Stimulated activated CD8-positive, alpha-beta memory T cell treated with anti-CD3 and anti-CD28 coated beads, Interleukin-15, amount 100 ng/mL, for 48 hours (primary cell): ENCODE measurements at places on chromosomes 1 and 21.

GRCh38 chr1:53314096-53314495, 13.8 kb downstream of the LRP8 start:
- DNase-seq: no peak

DNA sequence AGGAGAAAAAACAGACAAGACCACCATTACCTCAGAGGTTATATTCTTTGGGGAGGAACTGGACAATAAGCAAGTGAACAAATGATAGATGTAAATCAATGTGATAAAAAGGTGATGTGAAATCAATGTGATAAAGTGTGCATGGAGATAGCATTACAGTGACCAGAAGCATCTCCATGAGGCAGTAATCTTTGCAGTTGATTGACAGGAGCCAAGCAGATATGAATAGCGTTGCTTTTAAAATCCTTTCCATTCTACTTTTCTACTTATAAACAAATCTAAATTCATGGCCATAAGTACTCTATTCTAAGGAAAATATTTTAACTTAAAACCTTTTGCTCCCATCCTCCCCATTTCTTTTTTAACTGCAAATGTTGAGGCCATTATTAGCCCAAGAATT, 2.8 kb upstream of the H3-3A start:
- no peak for DNase-seq

- no peak for DNase-seq
Measured at GRCh38 chr1:56933161-56933560, 32.7 kb downstream of the C8B start.

GRCh38 chr1:159307346-159308020, 5.3 kb downstream of the FCER1A start:
- no peak for DNase-seq

GRCh38 chr1:4825800-4826450, 171.5 kb downstream of the AJAP1 start:
- no peak for DNase-seq

- no peak for DNase-seq
Measured at GRCh38 chr1:8368956-8369639, 51.2 kb downstream of the SLC45A1 start.

GRCh38 chr1:33387625-33388024, 43.3 kb downstream of the PHC2 start:
- no peak for DNase-seq

DNA sequence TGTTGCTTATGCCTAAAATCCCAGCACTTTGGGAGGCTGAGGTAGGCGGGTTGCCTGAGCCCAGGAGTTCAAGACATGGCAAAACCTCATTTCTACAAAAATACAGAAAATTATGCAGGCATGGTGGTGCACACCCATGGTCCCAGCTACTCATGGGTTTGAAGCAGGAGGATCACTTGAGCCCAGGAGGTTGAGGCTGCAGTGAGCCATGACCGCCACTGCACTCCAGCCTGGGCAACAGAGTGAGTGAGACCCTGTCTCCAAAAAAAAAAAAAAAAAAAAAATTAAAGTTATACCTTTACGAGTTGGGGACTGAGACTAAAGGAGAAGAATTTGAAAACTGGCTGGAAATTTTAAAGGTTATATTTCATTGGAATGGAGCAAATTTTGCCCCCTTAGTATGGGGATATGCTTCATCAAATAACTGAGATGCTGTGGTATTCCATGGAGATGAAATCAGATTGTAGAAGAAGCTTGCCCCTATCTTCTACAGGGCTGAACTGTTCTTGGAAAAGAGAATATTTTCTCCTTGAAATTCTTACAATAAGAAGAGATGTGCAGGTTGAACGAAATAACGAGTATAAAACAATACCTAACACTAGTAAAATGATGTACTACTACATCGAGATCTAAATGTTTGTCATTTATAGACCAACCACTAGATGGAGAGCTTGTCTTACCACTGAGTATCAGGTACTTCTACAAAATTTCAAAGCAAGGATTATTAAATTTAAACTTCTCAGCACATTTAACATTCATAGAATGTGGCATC, 34.9 kb upstream of the SCYL3 start:
- no peak for DNase-seq

- no peak for DNase-seq
Measured at GRCh38 chr1:110011527-110012041, 22.8 kb upstream of the STRIP1 start.
